ENCODE measurements at places on chromosomes 13 and 19.

DNA sequence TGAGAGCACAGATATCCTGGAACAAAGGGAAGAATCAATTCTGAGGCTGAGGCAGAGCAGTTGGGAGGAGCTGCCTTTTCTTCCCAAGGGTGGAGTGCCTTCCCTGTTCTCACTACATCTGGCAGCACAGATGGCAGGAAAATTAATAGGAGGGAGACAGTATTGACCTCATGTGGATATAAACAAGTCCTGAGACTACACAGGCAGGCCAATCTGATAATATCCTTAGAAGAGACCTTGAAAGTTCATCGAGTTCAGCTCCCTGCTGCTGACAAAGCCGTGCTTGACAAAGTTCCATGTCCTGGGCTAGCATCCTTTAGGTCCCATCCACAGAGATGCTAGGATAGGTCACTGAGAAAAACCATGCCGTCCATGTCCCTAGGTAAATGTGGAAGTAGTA, 1451.5 kb downstream of the EFNB2 start:
- no peak for DNase-seq

DNA sequence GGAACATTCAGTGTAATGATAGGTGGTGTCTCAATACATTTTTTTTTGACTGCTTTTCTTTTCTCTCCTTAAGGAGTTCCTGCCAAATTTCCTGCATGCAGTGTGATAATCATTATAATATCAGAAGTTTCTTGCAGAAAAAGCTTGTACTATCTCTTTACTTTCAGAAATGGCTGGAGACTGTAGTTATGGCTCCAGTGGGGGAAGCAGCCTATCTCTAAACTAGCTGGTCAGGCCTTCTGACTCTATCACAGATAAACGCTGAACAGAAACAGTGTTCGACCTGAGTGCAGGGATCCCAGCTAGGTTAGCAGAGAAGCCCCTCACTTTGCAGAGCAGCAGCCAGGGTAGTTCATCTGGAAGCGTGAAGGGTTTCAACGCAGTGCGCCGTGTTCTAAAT, 1.9 kb downstream of the CCNE1 start:
- no peak for DNase-seq

GRCh38 chr19:35436477-35437405, 11.3 kb upstream of the FFAR2 start:
- DNase-seq = no peak

DNA sequence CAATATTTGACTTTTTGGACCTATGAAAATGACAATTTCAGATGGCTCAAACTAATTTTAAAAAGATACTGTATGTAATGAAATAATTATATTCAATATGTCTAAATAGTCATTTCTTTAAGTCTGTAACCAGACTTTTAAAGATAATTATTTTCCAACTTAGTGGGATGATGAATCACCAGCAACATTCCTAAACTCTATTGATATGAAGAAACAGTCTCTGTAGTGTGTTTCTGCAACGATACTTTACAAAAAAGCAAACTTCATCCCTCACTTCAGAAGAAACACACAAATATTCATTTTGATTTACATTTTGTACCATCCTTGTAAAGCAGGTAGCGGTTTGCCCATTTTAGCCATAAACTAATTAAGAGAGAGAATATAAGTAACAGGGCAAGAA, 417.4 kb downstream of the EFNB2 start:
- DNase-seq = no peak

DNA sequence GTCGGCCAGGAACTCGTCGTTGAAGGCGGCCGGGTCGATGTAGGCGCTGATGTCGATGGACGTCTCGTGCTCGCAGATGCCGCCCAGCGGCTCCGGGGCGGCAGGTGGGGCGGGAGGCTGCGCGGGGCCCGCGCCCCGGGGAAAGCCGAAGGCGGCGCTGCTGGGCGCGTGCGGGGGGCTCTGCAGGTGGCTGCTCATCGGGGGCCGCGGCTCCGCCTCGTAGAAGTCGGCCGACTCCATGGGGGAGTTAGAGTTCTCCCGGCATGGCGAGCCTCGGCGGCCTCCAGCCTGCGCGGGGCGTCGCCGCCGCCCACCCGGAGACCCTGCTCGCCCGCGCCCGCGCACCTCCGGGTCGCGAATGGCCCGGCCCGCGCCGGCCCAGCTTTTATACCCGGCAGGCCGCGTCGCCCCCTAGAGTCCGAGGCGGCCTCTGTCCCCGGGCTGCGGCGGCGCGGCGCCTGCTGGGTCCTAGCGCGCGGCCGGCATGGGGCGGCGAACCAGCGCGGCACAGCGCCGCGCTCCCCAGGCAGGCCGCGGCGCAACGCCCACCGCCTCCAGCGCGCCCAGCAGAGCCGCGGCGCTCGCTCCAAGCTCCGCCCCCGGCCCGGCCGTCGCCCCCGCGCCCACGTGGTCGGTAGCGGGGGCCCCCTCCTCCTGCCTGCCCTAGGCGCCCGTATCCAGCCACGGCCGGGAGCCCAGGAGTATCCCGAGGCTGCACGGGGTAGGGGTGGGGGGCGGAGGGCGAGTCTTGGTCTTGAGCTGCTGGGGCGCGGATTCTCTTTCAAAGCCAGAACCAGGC, at the start of gene CEBPA:
Gene CEBPA, minus strand, starts transcription at position 360 of the 799 bp plus-strand sequence. Its CDS starts 120 bp downstream, at position 240.
- peak; percentile 32 for DNase-seq

DNA sequence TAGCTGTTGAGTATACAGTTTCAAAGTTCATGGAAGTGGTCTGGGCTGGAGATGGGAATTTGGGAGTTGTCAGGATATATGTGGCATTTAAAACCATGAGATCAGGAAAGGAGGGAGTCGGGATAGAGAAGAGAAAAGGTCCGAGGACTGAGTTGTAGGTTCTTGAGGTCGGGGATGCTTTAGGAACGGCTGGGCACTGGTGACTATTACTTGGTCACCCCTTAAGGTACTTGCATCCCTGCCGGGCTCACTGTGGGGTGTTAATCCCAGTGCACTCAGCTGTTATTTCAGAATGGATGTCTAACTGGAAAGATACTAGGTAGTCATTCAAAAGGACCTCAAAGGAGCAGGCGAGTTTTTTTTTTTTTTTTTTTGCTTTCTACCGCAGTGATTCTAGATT, 34.2 kb downstream of the WASF3 start:
- DNase-seq = no peak

DNA sequence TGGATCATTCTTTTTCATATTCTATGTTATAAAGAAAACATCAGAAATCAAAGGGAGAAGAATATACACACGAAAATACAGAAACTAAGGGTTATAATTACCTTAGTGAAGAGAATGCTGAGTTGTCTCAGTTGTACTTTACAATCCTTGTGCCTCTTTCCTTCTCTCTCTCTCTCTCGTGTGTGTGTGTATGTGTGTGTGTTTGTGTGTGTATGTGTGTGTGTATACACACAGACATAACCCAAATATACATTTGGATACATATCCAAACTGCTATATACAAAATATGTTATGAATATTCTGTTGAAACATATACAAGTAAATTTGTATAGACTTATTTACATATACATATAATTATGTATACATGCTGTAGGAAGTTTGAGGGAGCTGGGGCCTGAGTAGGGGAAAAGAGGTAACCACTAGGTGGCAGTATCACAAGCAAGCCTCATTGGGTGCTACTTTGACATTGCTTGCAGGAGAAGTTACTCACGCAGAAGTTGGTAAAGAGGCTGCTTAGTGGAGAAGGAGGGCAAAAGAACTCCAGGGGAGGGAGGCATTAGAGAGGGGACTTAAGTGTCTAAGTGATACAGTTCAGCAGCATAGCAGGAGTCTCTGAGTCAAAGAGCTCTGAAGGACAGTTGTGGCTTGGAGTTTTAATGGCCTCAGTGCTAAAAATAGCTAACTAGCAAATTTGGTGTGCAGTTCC, 465.1 kb upstream of the PCDH20 start:
- DNase-seq = no peak

- no peak for DNase-seq
Observed at GRCh38 chr19:18704971-18705370, 21.5 kb downstream of the CRTC1 start.

DNA sequence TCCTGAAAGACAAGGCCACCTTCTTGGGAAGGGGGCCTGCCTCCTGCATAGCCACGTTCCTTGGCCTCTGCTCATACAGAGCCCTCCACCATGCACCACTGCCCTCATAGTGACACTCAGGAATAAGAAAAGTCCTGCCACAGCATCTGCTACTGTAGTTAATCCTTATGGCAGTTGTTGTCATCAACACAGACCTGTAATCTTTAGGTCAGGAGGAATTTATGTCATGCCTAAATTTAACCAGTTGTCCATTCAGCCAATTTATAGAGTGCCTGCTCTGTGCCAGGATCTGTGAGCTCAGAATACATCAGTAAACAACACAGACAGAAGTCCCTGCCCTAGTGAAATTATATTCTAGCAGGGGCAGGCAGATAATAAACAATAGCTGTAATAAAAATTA, 44.4 kb downstream of the FAM124A start:
- DNase-seq = no peak

All from T-helper 9 cell (primary cell).